ENCODE measurements at places on chromosomes 5 and 9. TPM values are rescaled to one million over a fixed set of nuclear protein-coding genes. Genes with fewer than 3 reads are reported as not detected.

Gene SLC9A3
- 1.2 TPM for total RNA-seq

GRCh38 chr9:2377117-2377516 lies 244.5 kb upstream of the VLDLR start:
- no peak for DNase-seq

Gene NCBP1
- total RNA-seq: 14.4 TPM

DNA sequence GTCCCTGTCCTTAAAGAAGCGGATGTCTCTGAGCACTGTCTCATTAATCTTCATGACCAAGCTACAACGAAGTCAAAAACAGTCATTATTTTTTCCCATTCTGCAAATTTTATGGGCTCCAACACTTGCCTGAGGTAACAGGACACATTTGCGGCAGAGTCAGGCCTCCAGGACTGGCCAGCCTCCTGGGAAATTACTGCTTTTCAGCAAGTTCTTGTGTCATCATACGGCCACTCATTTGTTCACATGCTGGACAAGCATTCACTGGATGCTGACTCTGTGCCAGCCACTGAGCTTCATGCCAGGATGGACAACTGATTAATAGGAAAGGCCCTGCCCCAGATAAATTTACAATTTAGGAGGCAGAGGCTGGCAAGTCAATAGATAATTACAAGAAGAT lies 305.7 kb downstream of the ACTL7B start:
- DNase-seq: no peak

Gene C9orf153
- total RNA-seq: 0.12 TPM

GRCh38 chr9:37645903-37646506 lies 4.7 kb upstream of the FRMPD1 start:
- DNase-seq: no peak

Gene PCDHGA9
- 2.7 TPM for total RNA-seq

DNA sequence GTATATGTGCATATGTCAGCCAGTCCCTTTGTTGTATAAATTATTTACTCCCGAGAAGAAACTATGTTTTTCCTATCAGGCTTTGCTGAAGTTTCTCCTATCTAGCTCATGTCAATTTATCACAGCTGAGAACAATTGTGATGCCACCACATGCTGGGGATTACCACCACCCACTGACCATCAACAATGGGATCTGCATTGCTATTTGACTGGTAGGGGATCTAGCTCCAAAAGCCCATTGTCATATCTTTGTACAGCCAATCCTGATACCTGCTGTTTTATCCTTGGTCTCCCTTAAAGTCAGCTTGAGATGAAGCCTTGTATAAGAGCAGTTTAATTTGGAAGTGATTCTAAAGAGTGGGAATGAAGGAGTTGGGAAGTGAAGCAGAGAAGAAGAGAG lies 53.9 kb upstream of the KCNN2 start:
- DNase-seq: no peak

Gene INSL6
- not detected for total RNA-seq

Gene ANKRD34B
- not detected for total RNA-seq

Gene GALNT12
- total RNA-seq: 11.0 TPM

Gene WWC1
- 36.4 TPM for total RNA-seq

Gene TLX3
- not detected for total RNA-seq

- no peak for DNase-seq
These were observed 55.4 kb downstream of the HINT1 start for GRCh38 chr5:131109540-131110255.

- no peak for DNase-seq
These were observed 163.5 kb upstream of the MSX2 start for GRCh38 chr5:174560861-174561260.

Gene SLC1A3
- total RNA-seq: 21.0 TPM

DNA sequence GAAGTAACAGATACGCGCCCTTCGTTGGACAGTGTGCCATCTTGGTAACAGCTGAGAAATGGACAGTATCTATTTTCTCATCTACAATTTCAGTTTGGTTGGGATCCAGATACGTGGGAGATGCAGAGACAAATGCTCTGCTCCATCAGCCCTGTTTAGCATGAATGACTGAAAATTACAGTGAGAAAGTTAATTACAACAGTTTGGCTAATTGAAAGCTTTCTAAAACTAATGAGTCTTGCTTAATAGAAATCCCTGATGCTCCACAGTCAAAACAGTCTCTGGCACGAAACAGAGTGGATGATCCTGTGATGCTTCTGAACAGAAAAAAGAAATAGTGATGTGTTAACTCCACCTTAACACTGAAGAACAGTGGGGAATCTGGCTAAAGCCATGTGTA lies 140.2 kb downstream of the DNAH5 start:
- DNase-seq: no peak

DNA sequence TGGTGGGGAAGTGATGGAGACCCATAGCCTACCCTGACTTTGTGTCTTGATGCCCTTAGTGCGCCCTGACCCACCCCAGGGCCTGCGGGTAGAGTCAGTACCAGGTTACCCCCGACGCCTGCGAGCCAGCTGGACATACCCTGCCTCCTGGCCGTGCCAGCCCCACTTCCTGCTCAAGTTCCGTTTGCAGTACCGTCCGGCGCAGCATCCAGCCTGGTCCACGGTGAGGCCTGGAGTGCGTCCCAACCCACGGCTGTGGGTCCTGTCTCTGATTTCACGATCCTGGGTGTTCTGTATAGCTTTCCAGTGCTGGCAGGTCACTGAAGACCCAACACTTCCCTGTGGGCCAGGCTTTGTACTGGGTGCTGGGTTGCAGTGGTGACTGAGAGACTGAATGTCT lies 4.0 kb downstream of the CCL27 start:
- no peak for DNase-seq

GRCh38 chr9:116450378-116451139 lies 236.5 kb upstream of the TRIM32 start:
- no peak for DNase-seq

DNA sequence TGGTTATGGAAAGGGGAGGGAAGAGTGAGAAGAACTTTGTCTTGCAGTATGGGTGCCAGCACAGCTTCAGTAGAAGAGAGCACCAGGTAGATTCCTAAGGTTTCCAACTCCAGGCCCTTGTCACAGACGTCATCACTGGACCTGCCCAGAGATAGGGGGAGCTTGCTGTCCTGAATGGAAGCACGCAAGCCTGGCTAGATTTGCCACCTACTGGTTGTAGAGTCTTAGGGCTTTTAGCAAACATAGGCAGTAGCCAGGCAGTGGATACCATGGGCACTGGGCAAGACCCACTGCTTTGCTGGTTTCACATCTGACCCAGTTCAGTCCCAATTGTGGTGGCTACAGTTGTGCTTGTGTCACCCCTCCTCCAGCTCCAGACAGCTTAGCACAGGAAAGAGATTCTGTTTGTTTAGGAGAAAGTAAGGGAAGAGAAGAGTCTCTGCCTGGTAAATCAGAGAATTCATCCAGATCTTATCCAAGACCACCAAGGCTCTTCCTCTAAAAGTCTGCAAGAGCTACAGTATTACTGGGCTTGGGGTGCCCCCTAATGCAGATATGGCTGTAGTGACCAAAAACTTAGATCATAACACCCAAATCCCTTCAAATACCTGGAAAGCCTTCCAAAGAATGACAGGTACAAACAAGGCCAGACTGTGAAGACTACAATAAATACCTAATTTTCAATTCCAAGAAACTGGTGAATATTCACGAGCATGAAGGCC lies 158.9 kb downstream of the HINT1 start:
- no peak for DNase-seq

GRCh38 chr5:127995556-127995955 lies 88.0 kb upstream of the SLC12A2 start:
- DNase-seq: no peak

- no peak for DNase-seq
These were observed 89.4 kb upstream of the SH3PXD2B start for GRCh38 chr5:172543484-172544298.

DNA sequence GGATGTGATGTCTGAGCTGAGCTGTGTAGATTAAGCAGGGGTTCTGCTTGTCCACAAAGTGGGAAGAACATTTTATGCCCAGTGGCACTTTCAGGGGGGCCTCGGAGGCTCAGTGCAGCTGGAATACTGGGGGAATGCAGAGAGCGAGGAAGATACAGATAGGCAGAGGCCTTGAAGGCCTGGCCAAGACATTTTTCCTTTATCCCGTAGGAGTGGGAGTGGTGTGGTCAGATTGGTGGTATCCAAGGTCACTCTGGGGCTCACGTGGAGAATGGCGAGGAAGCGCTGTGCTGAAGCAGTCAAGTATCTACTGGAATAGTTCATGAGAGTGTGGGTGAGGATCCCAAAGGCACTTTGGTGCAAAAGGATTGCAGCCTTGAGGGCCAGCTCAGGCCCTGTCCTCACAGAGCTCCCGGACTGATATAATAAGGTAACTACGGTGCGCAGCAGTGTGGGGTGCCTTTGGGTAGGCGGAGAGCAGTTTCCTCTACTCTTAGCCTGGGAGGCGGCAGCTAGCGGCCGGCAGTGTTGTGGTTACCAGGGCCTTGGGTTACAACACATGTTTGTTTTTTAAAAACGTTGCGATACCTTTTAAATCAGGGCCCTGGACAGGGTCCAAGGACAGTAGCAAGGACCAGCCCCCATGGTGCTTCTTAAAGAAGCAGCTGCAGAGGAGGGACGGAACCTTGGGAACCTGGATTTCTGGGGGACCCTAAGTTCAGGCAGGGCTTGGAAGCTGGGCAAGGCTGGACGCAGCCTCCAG lies 10.8 kb upstream of the CCDC69 start:
- peak; percentile 82 for DNase-seq

Gene TMC1
- total RNA-seq: not detected

Gene SPINK13
- not detected for total RNA-seq

Gene GLRA1
- 0.47 TPM for total RNA-seq

Gene FST
- total RNA-seq: 0.81 TPM
